ENCODE measurements at places on chromosomes 7 and 10.

- no peak for DNase-seq
Observed at GRCh38 chr10:117130346-117130745, 7.7 kb downstream of the VAX1 start.

DNA sequence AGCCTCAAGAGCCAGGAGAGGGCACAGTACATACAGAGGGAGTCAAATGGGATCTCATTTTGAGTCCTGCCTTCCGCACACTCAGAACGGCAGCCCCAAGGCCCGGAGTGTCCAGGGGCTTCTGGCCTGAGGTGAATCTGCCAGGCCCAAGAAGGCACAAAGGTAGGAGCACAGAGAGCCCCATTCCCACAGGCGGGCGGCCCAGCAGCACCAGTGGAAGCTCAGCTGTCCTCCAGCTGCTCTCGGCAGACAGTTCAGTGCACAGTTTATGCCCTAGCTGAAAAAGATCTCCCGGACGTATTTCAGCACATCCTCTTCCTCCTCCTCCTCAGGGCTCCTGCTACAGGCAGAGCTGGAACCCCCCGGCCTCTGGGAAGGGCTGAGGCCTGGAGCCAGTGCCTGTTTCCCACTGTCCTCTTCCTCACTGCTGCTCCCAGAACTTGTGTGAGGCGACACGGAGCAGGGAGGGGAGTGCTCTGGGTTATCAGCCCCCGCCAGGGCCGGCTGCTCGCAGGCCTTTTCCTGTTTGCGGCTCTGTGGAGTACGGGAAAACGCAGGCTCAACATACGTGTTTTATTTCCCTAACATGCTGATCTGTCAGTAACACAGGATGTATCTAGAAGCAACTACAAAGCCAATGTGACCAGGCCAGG lies 4.0 kb downstream of the CYREN start:
- no peak for DNase-seq

DNA sequence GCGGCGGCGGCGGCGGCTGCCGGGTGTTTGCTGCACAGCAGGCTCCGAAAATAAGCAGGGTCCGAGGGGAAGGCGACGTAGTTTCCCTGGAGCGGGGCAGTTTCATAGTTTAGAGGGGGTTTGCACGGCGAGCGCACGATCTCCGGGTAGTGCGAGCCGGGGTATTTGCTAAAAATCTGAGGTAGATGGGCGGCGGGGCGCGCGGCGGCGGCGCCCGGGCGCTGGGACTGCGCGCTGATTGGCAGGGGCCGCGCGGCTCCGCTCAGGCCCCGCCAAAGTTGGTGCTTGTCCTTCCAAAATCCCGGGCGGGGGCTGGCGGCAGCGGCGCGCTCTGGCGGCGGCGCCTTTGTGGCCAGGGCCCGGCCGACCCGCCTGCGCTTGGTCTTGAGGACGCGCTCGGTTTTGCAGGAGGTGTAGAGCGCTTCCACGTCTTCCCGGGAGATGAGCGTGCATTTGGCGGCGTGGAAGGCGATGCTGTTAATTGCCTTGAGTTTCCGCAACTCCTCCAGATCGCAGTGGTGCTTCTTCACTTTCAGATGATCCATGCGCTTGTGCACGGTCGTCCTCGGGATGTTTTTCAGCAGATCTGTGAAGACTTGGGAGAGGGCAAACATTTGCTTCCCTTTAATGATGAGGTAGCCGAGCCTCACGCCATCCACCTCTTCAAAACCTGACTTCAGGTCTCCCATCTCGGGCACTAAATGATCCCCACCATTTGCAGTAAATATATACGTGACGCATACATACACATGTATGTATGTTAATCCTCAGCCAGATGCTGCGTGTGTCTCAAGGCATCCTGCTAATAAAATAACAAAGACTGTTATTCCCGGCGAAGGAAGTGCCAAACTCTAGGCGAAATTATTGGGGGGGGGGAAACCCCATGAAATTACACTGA lies 8.1 kb downstream of the SKIDA1 start:
- DNase-seq, result no peak

DNA sequence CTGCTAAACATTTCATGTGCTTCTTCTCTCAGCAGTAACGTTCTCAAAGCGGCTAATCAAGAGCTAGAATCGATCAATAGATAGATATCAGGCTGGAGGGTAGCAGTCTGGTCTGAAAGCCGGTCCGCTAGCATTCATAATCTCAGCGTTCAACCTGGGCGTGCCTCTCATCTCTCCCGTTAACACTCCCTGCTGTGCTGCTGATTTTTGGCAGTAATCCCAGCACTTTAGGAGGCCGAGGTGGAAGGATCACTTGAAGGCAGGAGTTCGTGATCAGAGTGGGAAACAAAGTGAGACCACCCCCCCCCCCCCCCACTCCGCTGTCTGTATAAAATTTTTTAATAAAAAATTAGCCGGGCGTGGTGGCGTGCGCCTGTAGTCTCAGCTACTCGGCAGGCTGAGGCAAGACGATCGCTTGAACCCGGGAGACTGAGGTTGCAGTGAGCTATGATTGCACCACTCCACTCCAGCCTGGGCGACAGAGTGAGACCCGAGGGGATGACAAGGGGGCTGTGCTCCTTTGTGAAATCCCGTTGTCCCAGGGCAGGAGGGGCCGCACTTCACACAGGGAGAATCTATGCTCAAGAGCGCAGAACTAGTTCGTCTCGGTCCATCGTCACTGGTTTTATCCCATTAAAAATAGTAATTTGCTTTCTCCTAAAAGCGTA lies 624 bp upstream of the CEP55 start:
- DNase-seq, result no peak

DNA sequence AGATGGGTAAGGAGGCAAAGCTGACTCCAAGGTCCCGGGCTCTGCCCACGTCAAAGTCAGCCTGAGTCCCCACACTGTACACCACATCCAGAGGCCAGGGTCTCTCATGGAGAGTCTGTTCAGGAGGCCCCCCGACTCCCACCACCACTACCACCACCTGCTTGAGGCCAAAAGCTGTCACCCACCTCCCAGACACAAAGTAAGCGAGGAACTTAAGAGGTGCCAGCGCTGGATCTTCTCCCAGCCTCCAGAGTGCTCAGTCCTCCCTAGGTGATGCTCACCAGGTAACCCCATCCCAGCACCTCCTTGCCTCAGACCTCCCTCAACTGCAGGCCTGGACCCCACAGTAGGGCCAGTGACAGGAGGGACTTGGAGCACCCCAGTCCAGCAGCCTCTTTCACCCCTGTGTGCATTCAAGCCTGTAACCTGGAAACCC lies 520 bp downstream of the NPC1L1 start:
- no peak for DNase-seq

- no peak for DNase-seq
Observed at GRCh38 chr7:18532813-18533212, 37.3 kb downstream of the HDAC9 start.

DNA sequence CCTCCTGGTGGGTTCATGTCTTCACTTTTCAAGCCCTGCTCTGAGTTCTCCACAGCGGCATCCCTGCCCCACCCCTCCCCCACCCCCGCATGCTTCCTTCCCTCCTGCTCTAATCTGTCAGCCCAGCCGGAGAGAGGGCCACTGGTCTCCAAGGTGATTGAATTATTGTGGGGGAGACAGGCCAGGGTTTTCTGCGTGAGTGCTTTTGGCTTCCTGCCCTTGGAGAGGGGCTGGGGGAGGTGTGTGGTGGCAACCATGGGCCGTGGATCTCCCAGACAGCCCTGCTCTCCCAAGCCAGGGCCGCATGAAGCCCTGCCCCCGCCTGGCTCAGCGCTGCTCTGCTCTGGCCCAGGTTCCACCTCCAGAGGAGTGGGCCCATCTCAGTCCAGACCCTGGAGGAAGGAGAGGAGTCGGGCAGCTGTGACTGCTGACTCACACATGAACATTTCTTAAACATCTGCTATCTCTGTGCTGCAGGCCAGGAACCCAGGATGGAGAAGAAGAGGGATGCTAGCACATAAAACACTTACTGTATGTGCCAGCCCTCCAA lies 109.9 kb downstream of the ZMIZ1 start:
- DNase-seq, result peak; percentile 90

DNA sequence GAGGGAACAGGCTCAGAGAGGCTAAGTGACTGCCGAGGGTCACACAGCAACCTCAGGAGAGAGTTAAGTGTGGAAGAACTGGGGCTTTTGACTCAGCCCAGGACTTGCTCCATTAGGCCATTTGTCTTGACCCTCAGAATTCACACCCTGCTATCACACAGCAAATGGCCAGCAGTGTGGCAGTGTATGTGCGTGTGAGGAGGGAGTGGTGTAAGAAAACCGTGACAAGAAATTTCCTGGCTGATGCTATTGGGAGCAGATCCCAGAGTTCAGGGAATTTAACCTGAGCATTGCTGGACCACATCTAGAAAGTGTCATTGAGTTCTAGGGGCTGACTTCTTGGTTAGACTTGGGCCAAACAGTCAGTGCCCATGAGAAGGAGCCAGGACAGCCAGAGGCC lies 18.4 kb downstream of the VWA2 start:
- no peak for DNase-seq

GRCh38 chr10:126210051-126210651 lies 178.1 kb downstream of the ADAM12 start:
- DNase-seq, result no peak

DNA sequence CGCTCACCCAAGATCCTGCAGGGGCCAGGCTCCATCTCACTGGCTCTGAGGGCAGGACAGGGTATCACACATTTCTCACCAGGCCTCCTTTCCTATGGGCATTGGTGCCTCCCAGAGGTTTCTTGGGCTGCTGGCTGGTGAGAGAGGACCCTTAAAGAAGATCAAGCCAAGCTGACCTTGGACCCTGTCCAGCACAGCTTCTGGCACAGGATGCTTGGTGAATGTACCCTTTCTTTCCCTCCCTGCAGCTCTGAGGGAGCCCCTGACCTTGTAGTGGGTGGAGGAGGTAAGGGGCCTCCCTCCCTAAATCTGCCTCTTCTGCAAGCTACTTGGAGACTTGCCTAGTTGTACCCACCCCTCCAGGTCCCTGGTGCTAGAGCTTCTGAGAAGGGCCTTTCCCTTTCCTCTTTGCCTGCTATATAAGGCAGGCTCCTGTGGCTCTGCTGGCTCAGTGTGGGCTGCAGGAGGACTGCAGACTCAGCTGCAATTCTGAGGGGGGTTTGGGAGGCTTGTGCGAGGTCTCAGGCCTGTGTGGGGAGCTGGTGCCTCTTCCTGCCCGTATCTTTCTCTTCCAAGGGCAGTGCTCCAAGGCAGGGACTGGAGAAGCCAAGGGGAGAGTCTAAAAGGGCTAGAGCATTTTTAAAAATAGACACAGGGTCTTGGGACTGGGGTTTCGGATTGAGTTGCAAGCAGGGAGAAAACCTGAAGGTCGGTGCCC lies 11.7 kb upstream of the TRIM8 start:
- DNase-seq, result no peak

- no peak for DNase-seq
Observed at GRCh38 chr10:17001961-17002749, 127.5 kb downstream of the CUBN start.

GRCh38 chr10:28545967-28546644 lies 13.2 kb downstream of the WAC start:
- DNase-seq, result no peak

DNA sequence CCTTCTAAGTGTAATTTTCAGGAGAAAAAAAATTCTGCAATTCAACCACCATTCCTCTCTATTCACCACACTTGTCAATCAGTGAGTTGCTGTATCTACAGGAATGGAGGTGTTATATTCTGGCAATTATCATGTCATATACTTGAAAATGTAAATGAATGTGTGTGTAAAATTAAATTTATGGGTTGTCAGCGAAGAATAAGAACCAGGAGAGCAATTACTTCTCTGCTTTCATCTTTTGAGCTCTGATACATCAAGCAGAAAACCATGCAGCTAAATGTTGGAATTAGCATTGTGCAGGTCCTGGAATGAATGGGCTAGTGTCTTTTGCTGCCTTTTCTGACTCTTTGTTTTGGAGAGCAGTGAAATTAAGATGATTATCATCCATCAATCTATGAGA lies 207.6 kb downstream of the FOXP2 start:
- DNase-seq, result no peak

GRCh38 chr10:24305551-24306506 lies 96.9 kb downstream of the KIAA1217 start:
- DNase-seq, result no peak

- DNase-seq, result no peak
Observed at GRCh38 chr7:30082686-30083085, 52.1 kb upstream of the MTURN start.

- DNase-seq, result no peak
Observed at GRCh38 chr10:47247148-47248059, 52.6 kb upstream of the GDF10 start.

GRCh38 chr7:463362-463781 lies 56.3 kb downstream of the PDGFA start:
- no peak for DNase-seq

- DNase-seq, result peak; percentile 68
Observed at GRCh38 chr7:12436896-12437535, 33.4 kb upstream of the VWDE start.

DNA sequence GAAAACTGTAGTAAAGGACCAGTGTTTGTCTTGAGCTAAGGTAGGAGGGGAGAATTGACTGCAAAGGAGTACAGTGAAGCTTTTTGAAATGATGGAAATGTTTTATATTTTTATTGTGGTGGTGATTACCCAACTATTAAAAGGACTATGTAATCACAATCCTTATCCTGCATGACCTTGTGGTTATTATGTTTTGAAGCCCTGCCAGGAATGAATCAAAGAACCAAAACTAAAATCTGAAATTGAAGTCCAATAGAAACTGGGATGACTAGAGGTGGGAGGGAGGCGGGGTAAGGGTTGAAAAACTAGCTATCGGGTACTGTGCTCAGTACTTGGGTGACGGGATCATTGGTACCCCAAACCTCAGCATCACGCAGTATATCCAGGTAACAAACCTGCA lies 8.2 kb downstream of the CCDC7 start:
- DNase-seq, result no peak

DNA sequence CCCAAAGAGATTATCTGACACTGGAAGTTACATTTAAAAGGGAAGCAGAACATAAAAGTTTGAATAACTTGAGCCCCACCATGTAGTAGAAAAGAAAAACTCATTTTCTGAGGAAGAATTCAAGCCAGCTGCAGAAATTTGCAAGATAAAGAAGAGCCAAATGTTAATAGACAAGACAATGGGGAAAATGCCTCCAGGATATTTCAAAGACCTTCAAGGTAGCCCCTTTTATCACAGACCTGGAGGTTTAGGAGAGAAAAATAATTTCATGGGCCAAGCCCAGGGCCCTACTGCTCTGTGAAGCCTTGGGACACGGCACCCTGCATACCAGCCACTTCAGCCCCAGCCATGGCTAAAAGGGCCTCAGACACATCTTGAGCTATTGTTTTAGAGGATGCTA lies 18.4 kb upstream of the AKR1C1 start:
- DNase-seq, result no peak

GRCh38 chr7:12570534-12571461 lies at the start of gene SCIN:
SCIN (plus strand) TSS chr7:12570720; CDS start chr7:12570787, 67 bp downstream.
- DNase-seq, result no peak

- DNase-seq, result no peak
Observed at GRCh38 chr7:30901856-30902255, 9.8 kb upstream of the AQP1 start.

- DNase-seq, result no peak
Observed at GRCh38 chr10:92082583-92083280, 159.2 kb downstream of the BTAF1 start.

- DNase-seq, result no peak
Observed at GRCh38 chr7:142771353-142771723, 568 bp downstream of the PRSS2 start.

- no peak for DNase-seq
Observed at GRCh38 chr10:108775911-108776475, 1147.3 kb downstream of the XPNPEP1 start.
